Esophagus squamous epithelium (tissue), 5 donors: ENCODE measurements at places on chromosomes 11 and 22. TPM values are rescaled to one million over a fixed set of nuclear protein-coding genes. Genes with fewer than 3 reads are reported as not detected.

OR52H1 gene
- total RNA-seq, result not detected

SAA2 gene
- total RNA-seq, result not detected

DNA sequence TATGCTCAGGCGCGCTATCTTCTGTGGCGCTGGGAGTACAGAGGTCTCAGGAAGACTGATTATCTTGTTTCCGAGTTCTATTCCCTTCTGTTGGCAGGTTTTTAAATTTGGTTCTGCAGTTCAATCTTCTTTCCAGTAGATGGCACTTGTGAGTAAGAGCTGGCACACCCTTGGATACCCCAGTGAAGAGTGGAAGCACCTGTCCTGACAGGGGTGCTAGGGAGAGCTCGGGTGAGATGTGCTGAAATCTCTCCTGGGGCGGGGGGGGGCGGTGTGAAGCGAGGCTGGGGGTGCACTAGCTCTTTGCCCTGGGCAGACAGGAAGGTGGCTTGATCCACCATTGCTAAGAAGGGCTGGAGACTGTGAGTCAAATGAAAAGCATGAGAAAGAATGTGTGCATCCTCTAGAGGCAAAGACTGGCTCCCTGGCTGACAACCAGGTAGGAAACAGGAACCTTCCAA, 679.9 kb upstream of the CCDC179 start:
- H3K4me3 ChIP-seq, result no peak overlapping the region
- no peaks in the 10 kb centered on the region for H3K36me3 ChIP-seq
- DNase-seq, result no peak
- H3K4me1 ChIP-seq, result no peaks in the 10 kb centered on the region

DNA sequence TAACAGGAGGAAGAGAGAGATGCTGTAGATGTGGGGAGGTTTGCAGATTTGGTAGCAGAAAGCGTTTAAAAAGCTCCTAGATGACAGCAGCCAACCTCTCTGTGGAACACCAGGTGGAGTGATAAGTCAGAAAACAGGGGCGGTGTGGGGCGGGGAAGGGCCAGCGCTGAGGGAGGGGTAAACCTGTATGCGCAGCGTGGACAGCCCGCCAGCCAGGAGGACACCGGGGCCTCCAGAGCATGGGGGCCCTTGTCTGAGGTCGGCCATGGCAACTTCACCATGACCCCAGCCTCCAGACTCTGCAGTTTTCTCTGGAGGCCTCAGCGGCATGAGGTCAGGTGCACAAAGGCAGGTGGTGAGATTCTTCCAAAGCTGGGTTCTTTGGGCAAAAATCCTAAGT, 423.7 kb downstream of the BRD1 start:
- H3K4me1 ChIP-seq, result no peaks in the 10 kb centered on the region
- no peak for DNase-seq
- H3K4me3 ChIP-seq, result no peak overlapping the region
- no peak overlapping the region for H3K27ac ChIP-seq
- no peaks in the 10 kb centered on the region for H3K36me3 ChIP-seq
- H3K27me3 ChIP-seq, result no peaks in the 10 kb centered on the region

GRCh38 chr11:30481330-30481729, 104.8 kb downstream of the MPPED2 start:
- no peaks in the 10 kb centered on the region for H3K36me3 ChIP-seq
- H3K4me3 ChIP-seq, result no peak overlapping the region
- DNase-seq, result no peak
- H3K4me1 ChIP-seq, result no peaks in the 10 kb centered on the region

- H3K36me3 ChIP-seq, result peaks cover 21% of the 10 kb centered on the region
- H3K4me1 ChIP-seq, result no peaks in the 10 kb centered on the region
- no peak overlapping the region for H3K4me3 ChIP-seq
- no peak for DNase-seq
These were observed 17.2 kb upstream of the C1QTNF4 start for GRCh38 chr11:47611348-47611794.

GRCh38 chr11:32439501-32440210, 4.3 kb upstream of the WT1 start:
- DNase-seq, result no peak
- peaks cover 49% of the 10 kb centered on the region for H3K4me1 ChIP-seq
- H3K27ac ChIP-seq, result no peak overlapping the region

- H3K4me1 ChIP-seq, result peaks cover 5% of the 10 kb centered on the region
- no peak overlapping the region for H3K4me3 ChIP-seq
- no peak for DNase-seq
- H3K36me3 ChIP-seq, result no peaks in the 10 kb centered on the region
- no peaks in the 10 kb centered on the region for H3K27me3 ChIP-seq
These were observed 611.9 kb downstream of the TBC1D22A start for GRCh38 chr22:47374273-47374771.

GRCh38 chr11:17314232-17314547, 37.4 kb upstream of the NCR3LG1 start:
- no peak for DNase-seq
- no peak overlapping the region for H3K27ac ChIP-seq
- H3K4me1 ChIP-seq, result no peaks in the 10 kb centered on the region
- no peaks in the 10 kb centered on the region for H3K27me3 ChIP-seq
- H3K4me3 ChIP-seq, result no peak overlapping the region

- no peak overlapping the region for H3K27ac ChIP-seq
- no peak overlapping the region for H3K4me3 ChIP-seq
- no peak for DNase-seq
- H3K36me3 ChIP-seq, result no peaks in the 10 kb centered on the region
These were observed 17.4 kb downstream of the SCN4B start for GRCh38 chr11:118135051-118135795.
